ENCODE measurements at places on chromosomes 3 and 15. TPM values are rescaled to one million over a fixed set of nuclear protein-coding genes. Genes with fewer than 3 reads are reported as not detected.

The UBE2E2 gene
- 2.9 TPM for total RNA-seq

The SST gene
- not detected for total RNA-seq

The ERICH6 gene
- not detected for total RNA-seq

The IMPG2 gene
- total RNA-seq, result 0.06 TPM

The BCL2A1 gene
- 73.5 TPM for total RNA-seq

The CCRL2 gene
- 3.0 TPM for total RNA-seq

The GOLGA6D gene
- not detected for total RNA-seq

The PTH1R gene
- total RNA-seq, result not detected

The DPPA4 gene
- 0.23 TPM for total RNA-seq

The SRGAP3 gene
- total RNA-seq, result 0.11 TPM

The EBLN2 gene
- 3.6 TPM for total RNA-seq

The CNTN6 gene
- total RNA-seq, result not detected

The FAM3D gene
- not detected for total RNA-seq

The TRPC1 gene
- 2.1 TPM for total RNA-seq

The GP9 gene
- not detected for total RNA-seq

The ARHGEF26 gene
- total RNA-seq, result 0.08 TPM

The PLXNA1 gene
- total RNA-seq, result 13.7 TPM

The TRAIP gene
- total RNA-seq, result 22.5 TPM

The CYB561D2 gene
- 28.2 TPM for total RNA-seq

The PPP1R14D gene
- total RNA-seq, result not detected

The ADGRG7 gene
- total RNA-seq, result not detected

The FSTL1 gene
- total RNA-seq, result 0.23 TPM

The IL17RB gene
- 0.25 TPM for total RNA-seq

The SCG5 gene
- 0.70 TPM for total RNA-seq

The DYNLT2B gene
- 8.8 TPM for total RNA-seq

The CADPS gene
- total RNA-seq, result not detected
